LoVo (cell line): ENCODE measurements at places on chromosomes 12 and 14.
A peak's percentile ranks its signal among the peaks of the same experiment; 100 is the strongest.

GRCh38 chr12:32455607-32456071 lies 56.3 kb downstream of the FGD4 start:
- DNase-seq = peak; percentile 78

DNA sequence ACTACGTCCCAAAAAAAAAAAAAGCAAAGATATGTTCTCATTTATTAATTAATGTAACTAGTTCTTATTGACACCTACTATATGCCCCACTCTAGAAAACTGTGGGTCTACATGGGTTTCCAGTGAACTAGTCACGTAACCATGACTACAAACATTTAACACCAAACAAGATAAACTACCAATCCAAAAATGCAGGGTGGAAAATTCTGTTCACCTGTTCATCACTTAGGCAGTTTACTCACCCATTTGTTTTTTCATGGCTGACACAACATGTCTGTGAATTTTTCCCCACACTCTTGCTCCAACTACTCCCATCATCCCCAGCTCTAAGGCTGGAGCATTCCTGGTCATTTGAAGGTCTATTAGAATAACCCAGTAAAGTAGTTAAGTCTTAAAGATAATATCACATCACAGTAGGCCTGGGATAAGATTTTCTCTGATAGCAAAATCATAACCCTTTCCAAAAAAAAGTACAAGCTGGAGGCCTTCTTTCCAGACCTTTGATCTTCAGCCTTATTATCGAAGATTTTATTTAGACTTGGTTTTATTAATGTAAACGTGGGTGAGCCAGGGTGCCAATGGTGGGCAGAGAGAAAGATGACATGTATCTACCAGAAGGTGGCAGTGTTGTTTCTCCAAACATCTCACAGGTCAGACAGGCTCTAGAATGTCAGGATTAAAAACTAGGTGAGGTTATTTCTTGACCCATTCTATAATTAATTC lies 61.6 kb upstream of the DAAM1 start:
- peak; percentile 73 for DNase-seq

DNA sequence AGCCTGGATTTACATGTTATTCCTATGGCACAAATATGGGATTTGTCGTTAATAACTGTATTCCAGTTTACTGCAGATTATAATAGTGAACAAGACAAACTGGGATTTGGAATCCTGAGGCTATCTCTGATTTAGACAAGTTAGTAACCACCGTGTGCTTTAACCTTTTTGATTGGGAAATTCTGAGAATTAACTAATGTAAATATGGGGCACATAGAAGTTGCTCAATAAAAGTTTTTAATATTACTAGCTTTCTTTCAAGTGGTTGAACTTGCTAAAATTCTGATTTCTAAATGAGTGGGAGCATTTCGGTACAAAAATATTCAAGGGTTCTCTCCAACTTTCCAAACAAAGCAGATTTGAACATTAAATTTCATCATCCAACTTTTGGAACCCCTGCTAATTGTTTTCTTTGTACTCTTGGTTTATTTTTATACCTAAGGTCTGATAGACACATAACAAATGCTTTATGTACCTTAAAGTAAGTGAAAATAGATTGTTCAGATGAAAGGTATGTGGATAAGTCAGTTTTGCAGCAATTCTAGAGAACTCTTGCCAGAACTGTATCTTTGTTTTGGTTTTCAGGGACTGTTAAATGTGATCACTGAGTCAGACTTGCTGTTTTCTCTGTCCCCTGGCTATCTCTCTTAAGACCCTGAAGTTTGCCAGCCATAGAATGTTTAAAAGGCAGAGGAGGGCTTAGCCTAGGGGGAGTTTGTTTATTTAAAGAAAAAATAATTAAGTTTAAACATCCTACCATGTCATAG lies 57.5 kb downstream of the FRS2 start:
- DNase-seq = no peak

- DNase-seq = no peak
Observed at GRCh38 chr14:50953502-50953901, 9.2 kb upstream of the PYGL start.

GRCh38 chr14:100446572-100446971 lies 123.4 kb downstream of the SLC25A47 start:
- no peak for DNase-seq
